ENCODE measurements at places on chromosomes 5 and 9. TPM values are rescaled to one million over a fixed set of nuclear protein-coding genes. Genes with fewer than 3 reads are reported as not detected.

GRCh38 chr5:133106761-133107572 is 55.2 kb downstream of the HSPA4 start:
- no peaks in the 10 kb centered on the region for H3K4me1 ChIP-seq
- no peak for DNase-seq
- no peak overlapping the region for H3K4me3 ChIP-seq
- H3K27ac ChIP-seq: no peak overlapping the region
- no peaks in the 10 kb centered on the region for H3K27me3 ChIP-seq
- no peaks in the 10 kb centered on the region for H3K36me3 ChIP-seq

- H3K27ac ChIP-seq: peak overlapping the region; percentile 61
- no peaks in the 10 kb centered on the region for H3K27me3 ChIP-seq
- peaks cover 36% of the 10 kb centered on the region for H3K4me1 ChIP-seq
These were observed 65.4 kb downstream of the MVB12B start for GRCh38 chr9:126391713-126392661.

DNA sequence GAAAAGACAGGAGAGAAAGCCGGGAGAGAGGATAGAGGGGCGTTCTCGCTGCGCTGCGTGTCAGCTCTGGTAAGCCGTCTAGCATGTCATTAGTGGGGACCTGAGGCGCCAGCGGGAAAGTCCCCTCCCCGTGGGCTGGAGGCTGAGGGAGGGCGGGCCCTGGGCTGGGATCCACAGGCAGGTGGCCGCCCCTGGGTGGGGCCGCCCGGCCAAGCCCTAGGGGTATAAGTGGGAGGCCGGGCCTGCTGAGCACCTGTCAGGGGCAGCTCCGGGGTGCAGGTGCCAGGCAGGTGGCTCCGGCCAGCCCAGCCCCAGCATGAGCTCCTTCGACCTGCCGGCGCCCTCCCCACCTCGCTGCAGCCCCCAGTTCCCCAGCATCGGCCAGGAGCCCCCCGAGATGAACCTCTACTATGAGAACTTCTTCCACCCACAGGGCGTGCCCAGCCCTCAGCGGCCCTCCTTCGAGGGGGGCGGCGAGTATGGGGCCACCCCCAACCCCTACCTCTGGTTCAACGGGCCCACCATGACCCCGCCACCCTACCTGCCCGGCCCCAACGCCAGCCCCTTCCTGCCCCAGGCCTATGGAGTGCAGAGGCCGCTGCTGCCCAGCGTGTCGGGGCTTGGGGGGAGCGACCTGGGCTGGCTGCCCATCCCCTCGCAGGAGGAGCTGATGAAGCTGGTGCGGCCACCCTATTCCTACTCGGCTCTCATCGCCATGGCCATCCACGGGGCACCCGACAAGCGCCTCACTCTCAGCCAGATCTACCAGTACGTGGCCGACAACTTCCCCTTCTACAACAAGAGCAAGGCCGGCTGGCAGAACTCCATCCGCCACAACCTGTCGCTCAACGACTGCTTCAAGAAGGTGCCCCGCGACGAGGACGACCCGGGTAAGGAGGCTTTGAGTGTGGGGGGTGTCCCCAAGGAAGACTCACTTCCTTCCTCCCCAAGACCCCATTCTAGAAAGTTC is at the start of gene FOXI1:
TSS of gene FOXI1 (plus strand) at position 256 of the 970 bp plus-strand sequence. CDS start at position 317, 61 bp downstream.
- H3K4me1 ChIP-seq: no peaks in the 10 kb centered on the region
- H3K27ac ChIP-seq: no peak within 1 kb of the TSS
- DNase-seq: no peak
- H3K36me3 ChIP-seq: no peaks in the 10 kb centered on the region
- no peaks in the 10 kb centered on the region for H3K27me3 ChIP-seq

GRCh38 chr5:176388003-176388443 is 375 bp downstream of the NOP16 start:
- no peaks in the 10 kb centered on the region for H3K36me3 ChIP-seq
- peak overlapping the region; percentile 96 for H3K27ac ChIP-seq
- H3K27me3 ChIP-seq: no peaks in the 10 kb centered on the region
- peak overlapping the region; percentile 60 for H3K4me3 ChIP-seq
- DNase-seq: no peak

DNA sequence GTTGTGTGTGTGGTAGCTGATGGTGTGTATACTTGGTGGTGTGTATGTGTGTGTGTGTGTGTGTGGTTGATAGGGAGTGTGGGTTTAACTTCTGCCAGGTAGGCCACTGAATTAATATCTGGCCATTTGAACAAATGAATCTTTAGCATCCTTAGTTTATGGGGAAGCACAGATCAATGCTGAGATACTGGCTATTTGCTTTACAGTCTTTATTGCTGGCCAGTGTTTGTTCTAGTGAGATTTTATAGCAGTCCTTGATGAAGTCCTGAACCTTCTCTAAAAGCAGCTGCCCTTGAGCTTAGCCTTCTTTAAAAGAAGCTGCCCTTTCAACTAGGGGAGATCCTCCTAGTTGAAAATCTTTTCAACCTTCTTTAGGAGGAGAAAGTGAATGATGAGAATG is 69.3 kb downstream of the MACIR start:
- no peaks in the 10 kb centered on the region for H3K36me3 ChIP-seq
- no peak for DNase-seq
- H3K4me1 ChIP-seq: no peaks in the 10 kb centered on the region
- H3K27me3 ChIP-seq: no peaks in the 10 kb centered on the region
- H3K27ac ChIP-seq: no peak overlapping the region

Gene FOXD4L3
- not detected for total RNA-seq

DNA sequence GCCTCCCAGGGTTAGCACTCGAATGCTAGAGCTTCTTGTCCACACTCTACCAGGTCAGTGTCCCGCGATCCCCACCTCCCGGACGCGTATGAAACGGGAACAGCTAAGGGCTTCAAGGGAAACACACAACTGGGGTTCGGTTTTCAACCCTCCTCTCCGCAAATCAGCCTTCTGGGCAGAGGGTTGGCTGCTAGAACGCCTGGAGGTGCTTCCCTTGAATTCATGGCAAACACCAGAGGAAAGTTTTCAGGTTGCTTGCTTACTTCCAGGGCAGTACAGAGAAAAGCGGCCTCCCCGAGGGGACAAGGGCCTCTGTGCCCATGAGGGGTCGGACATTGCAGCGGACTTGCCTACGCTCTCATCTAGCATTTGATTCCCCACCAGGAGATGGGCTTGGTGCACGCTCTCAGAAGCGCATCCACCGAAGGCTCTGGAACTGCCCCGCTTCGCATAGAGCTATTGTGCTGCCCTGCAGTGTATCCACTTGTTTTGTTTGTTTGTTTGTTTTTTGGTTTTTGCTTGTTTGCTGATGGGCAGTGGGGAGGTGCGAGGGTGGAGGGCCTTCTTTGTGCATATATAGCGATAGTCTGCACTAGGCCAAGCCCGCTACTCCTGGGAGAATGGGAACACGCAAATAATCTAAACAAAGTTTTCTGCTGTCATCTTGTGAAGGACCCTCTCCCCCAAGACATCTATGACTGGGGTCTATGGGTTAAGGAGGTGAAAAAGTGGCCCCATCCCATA is 1.3 kb upstream of the DMRT3 start:
- peaks cover 33% of the 10 kb centered on the region for H3K4me1 ChIP-seq
- no peaks in the 10 kb centered on the region for H3K36me3 ChIP-seq
- H3K27ac ChIP-seq: no peak overlapping the region
- peaks cover 100% of the 10 kb centered on the region for H3K27me3 ChIP-seq

- H3K27ac ChIP-seq: no peak within 1 kb of the TSS
- no peaks in the 10 kb centered on the region for H3K36me3 ChIP-seq
- no peaks in the 10 kb centered on the region for H3K4me1 ChIP-seq
- DNase-seq: no peak
These were observed at the start of gene C5orf47 for GRCh38 chr5:173988554-173989431. TSS of gene C5orf47 (plus strand) at chr5:173989170. CDS start at chr5:173989264, 94 bp downstream.

DNA sequence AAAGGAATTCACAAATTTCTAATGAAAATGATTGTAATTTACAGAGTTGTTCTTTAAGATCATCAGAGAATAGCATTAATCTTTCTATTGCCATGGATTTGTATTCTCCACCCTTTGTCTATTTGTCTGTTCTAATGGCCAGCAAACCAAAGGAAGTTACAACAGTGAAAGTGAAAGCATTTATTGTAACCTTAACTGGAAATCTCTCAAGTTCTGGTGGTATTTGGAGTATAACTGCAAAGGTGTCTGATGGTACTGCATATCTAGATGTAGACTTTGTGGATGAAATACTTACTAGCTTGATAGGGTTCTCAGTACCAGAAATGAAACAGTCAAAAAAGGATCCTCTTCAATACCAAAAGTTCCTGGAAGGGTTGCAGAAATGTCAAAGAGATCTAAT is 21.7 kb downstream of the RMI1 start:
- H3K27ac ChIP-seq: no peak overlapping the region
- H3K27me3 ChIP-seq: no peaks in the 10 kb centered on the region
- peaks cover 21% of the 10 kb centered on the region for H3K4me1 ChIP-seq
- H3K4me3 ChIP-seq: no peak overlapping the region
- no peak for DNase-seq
- H3K36me3 ChIP-seq: no peaks in the 10 kb centered on the region

DNA sequence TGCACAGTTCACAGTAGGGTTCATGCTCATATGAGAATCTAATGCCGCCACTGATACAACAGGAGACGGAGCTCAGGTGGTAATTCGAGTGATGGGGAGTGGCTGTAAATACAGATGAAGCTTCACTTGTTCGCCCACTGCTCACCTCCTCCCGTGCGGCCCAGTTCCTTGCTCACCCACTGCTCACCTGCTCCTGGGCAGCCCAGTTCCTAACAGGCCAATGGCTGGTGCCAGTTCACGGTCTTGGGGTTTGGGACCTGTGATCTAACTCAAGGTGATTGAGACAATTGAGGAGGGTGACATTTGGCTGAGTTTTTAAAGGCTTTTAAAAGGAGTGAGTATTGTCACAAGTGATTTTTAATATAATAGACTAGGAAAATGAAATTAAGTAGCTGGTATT is 45.4 kb downstream of the RAD23B start:
- H3K36me3 ChIP-seq: peaks cover 54% of the 10 kb centered on the region
- H3K4me3 ChIP-seq: no peak overlapping the region
- no peak overlapping the region for H3K27ac ChIP-seq
- DNase-seq: no peak
- no peaks in the 10 kb centered on the region for H3K27me3 ChIP-seq

Measured in transverse colon (tissue), 4 donors.